ENCODE measurements at places on chromosomes 16 and 17.

- DNase-seq, result no peak
Observed at GRCh38 chr17:61560071-61560470, 30.9 kb downstream of the NACA2 start.

GRCh38 chr16:88359008-88359407 lies 23.8 kb upstream of the ZNF469 start:
- no peak for DNase-seq

GRCh38 chr16:81539009-81539758 lies 94.6 kb downstream of the CMIP start:
- no peak for DNase-seq

- no peak for DNase-seq
Observed at GRCh38 chr17:75407655-75408352, 2.3 kb upstream of the GRB2 start.

GRCh38 chr16:66588981-66589713 lies 9.9 kb downstream of the CMTM2 start:
- no peak for DNase-seq

GRCh38 chr16:56348168-56349085 lies 76.9 kb downstream of the AMFR start:
- no peak for DNase-seq

DNA sequence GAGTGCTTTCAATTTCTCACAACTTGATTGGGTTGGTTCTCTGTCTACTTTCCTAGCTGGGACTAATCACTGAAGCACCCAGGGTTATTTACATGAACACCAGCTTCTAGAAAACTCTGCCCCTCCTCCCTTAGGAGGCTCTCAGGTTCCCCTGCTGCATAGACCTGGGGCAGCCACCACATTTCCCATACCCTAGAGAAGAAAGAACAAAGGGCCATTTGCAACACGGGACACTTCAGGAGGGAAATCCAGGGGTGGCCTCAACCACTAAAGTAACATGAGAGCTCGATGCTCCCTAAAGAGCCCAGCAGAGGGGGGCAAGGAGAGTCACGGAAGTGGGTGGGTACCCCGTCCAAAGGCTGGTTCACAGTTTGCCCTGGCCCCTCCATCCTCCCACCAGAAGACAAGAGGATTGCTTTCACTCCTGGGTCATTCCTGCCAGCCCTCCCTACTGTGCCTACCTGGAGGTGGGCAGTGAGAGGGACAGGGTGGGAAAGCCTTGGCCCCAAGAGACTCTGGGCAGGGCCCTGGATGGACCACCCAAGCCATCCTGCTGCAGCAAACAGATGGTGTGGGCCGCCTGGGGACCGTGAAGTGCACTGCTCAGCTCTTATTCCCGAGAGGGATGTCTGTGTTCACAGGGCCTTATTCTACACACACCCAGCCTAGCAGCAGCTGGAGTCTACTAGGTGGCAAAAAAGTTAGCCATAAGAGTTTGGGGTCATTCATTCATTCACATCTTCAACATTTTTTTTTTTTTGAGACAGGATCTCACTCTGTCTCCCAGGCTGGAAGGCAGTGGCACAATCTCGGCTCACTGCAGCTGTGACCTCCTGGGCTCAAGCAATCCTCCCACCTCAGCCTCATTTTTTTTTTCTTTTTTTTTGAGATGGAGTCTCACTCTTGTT lies 392.1 kb downstream of the SOX9 start:
- no peak for DNase-seq

DNA sequence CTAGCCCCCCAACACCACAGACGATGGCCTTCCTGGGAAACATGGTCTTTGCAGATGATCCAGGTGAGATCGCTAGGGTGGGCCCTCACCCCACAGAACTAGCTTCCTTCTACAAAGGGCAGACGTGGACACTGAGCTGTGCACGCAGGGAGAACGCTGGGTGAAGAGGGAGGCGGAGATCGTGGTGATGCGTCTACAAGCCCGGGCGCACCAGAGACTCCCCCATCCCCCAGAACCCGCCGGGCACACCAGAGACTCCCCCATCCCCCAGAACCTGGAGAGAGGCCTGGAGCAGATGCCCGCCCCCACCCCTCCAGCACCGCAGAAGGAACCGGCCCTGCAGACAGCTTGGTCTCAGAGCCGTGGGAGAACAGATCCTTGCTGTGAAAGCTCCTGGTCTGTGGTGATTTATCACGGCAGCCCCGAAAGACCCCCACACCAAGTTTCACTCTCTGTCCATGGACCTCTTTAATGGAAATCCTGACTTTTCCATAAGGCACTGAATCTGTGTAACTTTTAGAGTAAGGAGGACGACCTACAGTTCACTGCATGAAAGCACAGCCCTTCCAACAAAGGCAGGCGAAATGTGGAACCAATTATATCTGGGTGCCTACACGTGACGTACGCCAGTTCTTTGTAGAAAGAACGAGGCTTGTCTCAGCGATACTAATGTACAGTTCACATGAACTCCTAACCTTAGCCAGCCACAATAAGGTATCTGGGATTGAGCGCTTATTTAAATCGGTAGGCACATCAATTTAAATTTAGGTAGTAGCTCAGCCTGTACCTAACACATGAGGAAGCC lies 88.5 kb downstream of the ANKRD11 start:
- peak; percentile 68 for DNase-seq

DNA sequence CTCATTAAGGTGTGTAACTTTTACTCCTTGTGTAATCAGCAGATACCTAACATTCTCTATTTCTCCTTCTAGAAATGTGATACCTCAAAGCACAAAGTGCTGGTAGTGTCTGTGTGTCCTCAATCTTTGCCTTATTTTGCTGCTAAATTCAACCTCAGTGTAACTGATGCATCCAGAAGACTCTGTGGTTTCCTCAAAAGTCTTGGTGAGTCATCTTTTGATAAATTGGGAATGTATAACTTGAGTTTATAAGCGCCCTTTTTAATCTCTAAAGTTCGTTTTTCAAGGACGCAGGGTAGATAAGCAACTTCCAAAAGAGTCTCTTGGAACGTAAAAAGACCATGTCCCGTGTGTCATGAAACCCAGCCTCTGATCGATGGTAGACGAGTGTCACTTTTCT lies 10.2 kb downstream of the NARF start:
- no peak for DNase-seq

DNA sequence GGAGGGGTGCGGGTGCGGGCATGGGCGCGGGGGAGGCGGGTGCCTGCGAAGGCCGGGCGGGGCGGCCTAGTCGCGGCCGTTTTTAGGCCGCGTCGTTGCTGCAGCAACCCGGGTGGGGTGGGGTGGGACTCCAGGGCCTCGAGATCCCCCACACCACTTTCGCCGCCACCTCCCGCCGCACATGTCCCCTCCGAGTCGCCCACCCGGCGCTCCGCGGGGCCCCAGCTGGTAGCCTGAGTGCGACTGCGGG lies 11.3 kb downstream of the TBX2 start:
- DNase-seq, result no peak

DNA sequence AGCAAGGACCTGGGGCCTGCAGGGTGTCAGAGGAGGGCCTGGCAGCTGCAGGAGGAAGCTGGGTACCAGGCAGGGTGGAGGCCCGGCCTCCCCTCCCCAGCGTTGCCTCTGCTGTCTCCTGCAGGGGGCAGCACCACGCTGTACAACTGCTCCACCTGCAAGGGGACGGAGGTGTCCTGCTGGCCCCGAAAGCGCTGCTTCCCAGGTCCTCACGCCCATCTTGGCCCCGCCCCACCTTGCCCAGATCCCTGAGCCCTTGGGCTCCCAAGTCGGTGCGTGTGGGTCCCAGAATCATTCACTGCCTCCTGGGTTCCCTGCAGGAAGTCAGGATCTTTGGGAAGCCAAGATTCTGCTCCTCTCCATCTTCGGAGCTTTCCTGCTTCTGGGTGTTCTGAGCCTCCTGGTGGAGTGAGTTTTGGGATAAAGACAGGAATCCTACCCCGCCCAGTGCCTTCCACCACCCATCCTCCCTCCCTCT lies 1.2 kb downstream of the TMEM95 start:
- DNase-seq, result peak; percentile 70

DNA sequence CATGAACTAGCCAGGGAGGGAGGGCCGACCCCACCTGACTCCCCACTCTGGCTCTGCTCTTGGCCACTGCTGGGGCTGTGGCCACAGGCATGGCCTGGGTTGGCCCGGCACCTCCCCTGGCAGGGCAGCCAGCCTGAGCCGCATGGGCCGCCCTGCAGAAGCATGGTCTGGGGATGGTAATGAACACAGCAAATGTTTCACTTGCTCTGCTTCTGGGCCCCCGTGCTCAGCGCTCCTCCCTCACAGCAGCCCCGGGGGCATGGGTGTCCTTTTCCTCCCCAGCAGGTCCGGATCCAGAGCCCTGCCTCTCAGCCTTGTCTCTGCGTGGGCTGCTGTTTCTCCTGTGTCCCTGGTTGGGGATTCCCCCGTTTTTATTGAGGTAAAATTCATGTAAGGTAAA lies 30.9 kb upstream of the KCNJ12 start:
- no peak for DNase-seq

DNA sequence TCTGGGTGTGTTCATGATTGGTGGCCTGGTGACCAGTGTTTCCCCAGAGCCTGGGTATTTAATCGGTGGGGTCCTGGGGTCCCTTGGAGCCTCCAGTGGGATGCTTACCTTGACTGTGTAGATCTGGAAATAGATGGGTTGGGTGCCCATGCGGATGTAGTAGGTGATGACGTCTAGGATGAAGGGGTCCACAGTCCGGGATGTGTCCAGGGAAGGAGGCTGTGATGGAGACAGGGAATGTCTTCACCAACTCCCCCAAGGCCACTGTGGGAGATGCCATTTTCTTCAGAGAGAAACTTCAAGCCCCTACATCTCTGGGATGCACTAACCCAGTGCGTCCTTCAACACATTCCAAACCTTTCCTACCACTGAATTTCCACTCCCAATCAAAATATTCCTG lies 24.1 kb upstream of the MFSD6L start:
- no peak for DNase-seq

- DNase-seq, result no peak
Observed at GRCh38 chr17:64771980-64772844, 110.1 kb upstream of the SMURF2 start.

DNA sequence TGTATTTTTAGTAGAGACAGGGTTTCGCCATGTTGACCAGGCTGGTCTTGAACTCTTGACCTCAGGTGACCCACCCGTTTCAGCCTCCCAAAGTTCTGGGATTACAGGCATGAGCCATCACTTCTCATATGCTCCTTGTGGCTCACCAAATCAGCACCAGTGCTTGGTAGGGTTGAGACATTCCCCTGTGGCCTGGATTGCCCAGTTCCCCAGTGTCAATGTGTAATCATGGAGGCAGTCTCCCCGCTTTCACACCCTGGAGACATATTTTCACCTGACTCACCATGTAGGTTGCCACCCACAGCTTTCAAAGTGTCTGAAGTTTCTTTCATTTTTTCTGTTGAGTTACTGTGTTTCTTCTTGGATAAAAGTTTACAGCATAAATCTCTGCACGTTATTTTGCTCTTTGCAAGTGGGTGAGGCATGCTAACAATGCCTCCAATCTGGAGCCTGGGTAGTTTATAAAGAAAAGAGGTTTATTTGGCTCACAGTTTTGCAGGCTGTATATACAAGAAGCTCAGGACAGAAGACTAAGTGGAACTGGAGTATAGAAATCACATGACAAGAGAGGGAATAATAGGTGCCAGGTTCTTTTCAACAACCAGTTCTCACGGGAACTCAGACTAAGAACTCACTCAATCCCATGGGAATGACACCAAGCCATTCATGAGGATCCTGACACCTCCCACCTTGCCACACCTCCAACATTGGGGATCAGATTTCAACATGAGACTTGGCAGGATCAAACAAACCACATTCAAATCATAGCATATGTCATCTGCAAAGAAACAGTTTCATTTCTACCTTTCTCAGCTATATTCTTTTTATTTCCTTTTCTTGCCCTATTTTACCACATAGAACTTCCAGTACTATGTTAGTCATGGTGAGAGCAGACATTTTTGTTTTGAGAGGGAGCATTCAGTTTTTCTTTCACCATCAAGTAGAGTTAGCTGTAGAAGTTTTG lies 113.2 kb downstream of the PHKB start:
- peak; percentile 31 for DNase-seq

GRCh38 chr16:47449788-47450187 lies 11.1 kb downstream of the ITFG1 start:
- no peak for DNase-seq

DNA sequence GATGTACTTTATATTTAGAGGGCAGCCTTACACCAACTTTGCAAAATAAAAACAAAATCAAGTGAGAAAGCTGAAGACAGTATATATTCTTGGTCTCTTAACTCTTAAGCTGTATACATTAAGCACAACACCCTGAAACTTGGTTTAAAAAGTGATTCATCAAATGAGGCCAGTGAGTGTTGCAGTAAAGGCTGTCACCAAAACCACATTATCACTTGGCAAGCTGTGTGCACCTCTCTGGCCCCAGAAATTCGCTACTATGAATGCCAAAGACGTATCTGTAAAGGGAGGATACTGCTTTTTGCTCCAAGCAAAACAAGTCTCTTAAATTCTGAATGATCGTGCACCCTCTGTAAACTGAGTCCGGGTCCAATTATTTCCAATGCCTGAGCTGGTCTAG lies 163.9 kb downstream of the ZFHX3 start:
- DNase-seq, result peak; percentile 24

GRCh38 chr17:705863-706262 lies 8.8 kb downstream of the VPS53 start:
- DNase-seq, result no peak

DNA sequence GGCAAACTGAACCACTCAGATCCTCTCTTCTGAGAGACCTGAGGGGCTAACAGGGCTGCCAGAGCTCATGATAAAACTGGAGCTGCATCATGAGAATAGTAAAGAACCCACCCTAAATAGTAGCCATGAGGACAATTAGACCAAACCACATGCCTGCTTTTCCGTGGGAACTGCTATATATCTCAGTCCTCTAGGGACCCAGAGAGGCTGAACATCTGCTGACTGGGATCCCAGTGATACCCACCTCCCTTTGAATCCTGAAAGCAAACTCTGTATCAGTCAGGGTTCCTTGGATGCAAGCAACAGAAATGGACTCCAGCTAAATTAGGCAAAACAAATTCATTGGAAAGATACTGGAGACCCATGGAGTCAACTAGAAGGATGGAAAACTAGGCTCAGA lies 6.5 kb downstream of the MT1X start:
- DNase-seq, result no peak

- DNase-seq, result no peak
Observed at GRCh38 chr17:33205552-33205951, 87.5 kb downstream of the ASIC2 start.

GRCh38 chr16:17364319-17365210 lies 106.2 kb downstream of the XYLT1 start:
- DNase-seq, result peak; percentile 63

- DNase-seq, result no peak
Observed at GRCh38 chr17:38416840-38417209, 11.4 kb upstream of the ARHGAP23 start.

- DNase-seq, result peak; percentile 94
Observed at GRCh38 chr17:38428112-38428642, at the start of gene ARHGAP23. TSS of gene ARHGAP23 (plus strand) at chr17:38428464. CDS start at chr17:38428486, 22 bp downstream.

- no peak for DNase-seq
Observed at GRCh38 chr16:80309178-80309577, 231.6 kb upstream of the DYNLRB2 start.

DNA sequence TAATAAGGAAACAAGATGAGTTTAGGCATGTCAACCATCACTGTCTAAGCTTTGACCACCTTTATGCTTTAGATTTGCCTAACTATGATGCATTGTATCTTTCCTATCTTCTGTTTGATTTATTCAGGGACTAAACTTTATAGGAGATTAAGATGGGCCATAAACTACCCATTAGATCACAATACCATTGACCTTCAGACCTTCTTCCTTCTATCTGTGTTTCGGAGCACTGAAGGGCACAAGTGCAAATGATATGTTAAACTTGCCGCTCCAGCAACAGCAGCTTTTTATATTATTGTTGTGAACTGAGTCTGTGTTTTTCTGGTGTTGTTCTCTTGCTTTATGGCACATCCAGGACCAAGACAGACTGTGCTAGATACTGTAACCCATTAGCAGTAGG lies 16.6 kb upstream of the ALDH3A2 start:
- no peak for DNase-seq
